Femur (tissue), 1 donor: ENCODE measurements at places on chromosomes 7 and 10.

DNA sequence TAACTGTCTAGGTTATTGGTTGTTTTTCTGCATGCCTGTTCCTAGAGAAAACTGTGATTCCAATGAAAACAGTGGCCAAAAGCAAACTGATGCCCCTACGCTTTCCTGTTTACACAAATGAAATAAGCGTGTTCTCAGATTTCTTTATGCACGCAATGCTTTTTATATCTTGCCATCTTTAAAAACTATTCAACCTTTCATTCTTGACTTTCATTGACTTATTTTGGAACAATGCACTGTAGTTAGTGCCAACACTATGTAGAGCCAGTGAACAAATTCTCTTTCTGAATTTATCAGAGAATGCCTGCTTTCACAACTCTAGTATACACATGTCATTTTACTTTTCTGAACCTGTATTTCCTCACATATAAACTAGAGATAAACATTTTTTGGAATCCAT lies 86.6 kb downstream of the CABCOCO1 start:
- DNase-seq = no peak

DNA sequence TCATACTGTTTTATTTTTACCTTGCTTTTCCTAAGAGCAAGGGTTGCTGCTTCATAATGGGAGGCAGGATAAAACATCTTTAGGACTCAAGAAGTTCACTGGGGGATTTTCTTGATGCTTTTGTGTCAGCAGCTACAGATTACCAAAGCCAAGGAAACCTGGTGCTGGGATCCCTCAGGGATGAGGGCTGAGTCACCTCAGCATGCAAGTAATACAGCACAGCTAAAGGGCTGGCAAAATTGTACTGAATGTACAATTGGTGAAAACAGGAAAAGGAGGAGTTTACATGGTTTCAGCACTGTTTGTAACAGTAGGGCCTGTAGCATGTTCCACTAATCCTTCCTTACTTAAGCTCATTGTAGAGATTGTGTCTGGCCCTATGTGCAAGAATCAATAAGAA lies 1056.8 kb downstream of the SORCS1 start:
- no peak for DNase-seq

DNA sequence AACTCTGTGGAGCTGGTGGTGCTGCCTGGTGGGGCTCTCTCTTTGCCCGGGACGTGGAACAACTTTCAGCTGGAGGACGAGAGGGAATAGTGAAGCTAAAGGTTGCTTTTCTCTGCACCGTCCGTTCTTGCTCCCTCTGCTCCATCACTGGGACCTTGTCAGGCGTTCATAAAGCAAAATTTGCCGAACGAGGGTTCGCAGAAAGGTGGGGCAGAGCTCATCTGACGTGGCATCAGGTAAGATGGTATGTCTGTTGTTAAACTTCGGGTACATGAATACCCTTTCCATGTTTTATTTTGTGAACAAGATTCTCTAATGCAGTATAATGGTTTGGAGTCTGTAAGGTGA lies 416 bp downstream of the BBS9 start:
- no peak for DNase-seq

- DNase-seq = no peak
Measured at GRCh38 chr7:155761162-155761561, 51.1 kb downstream of the SHH start.

- DNase-seq = no peak
Measured at GRCh38 chr10:77801474-77802161, 124.9 kb downstream of the DLG5 start.

GRCh38 chr7:125098377-125098970 lies 168.8 kb upstream of the POT1 start:
- no peak for DNase-seq

DNA sequence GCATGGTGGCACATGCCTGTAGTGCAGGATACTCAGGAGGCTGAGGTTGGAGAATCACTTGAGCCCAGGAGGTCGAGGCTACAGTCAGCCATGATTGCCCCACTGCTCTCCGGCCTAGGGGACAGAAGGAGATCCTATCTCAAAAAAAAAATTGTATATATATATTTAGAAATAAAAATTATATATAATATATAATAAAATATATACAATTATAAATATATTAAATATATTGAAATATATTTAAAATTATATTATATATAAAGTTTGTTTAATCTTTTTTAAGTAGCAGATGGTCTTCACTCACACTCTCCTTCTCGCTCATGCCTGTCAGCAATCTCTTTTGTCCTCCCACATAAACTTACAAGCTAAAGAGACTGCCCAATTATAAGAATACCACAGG lies 58.5 kb downstream of the LMBR1 start:
- no peak for DNase-seq

- no peak for DNase-seq
Measured at GRCh38 chr7:139654276-139655181, 123.3 kb downstream of the HIPK2 start.

- no peak for DNase-seq
Measured at GRCh38 chr7:91515961-91516360, 251.7 kb downstream of the FZD1 start.

DNA sequence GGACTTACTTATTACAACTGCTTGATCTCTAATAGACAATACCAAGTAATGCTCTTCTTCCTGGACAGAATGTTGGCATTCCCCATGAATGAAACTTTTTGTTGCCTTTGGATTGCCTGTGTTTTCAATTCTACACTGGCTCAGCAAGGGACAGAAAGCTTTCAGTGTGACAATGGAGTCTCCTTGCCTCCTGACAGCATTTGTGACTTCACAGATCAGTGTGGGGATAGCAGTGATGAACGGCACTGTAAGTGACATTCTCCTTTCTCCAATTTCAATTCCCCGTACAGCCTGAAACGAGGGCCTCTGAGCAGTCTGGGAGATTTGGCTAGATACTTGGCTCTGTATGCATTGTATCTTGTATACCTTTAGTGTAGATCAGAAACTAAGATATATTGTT lies 290 bp downstream of the MALRD1 start:
- no peak for DNase-seq

- no peak for DNase-seq
Measured at GRCh38 chr7:84159435-84159834, 35.2 kb downstream of the SEMA3A start.

GRCh38 chr7:157613575-157614322 lies 276.9 kb downstream of the DNAJB6 start:
- DNase-seq = no peak

DNA sequence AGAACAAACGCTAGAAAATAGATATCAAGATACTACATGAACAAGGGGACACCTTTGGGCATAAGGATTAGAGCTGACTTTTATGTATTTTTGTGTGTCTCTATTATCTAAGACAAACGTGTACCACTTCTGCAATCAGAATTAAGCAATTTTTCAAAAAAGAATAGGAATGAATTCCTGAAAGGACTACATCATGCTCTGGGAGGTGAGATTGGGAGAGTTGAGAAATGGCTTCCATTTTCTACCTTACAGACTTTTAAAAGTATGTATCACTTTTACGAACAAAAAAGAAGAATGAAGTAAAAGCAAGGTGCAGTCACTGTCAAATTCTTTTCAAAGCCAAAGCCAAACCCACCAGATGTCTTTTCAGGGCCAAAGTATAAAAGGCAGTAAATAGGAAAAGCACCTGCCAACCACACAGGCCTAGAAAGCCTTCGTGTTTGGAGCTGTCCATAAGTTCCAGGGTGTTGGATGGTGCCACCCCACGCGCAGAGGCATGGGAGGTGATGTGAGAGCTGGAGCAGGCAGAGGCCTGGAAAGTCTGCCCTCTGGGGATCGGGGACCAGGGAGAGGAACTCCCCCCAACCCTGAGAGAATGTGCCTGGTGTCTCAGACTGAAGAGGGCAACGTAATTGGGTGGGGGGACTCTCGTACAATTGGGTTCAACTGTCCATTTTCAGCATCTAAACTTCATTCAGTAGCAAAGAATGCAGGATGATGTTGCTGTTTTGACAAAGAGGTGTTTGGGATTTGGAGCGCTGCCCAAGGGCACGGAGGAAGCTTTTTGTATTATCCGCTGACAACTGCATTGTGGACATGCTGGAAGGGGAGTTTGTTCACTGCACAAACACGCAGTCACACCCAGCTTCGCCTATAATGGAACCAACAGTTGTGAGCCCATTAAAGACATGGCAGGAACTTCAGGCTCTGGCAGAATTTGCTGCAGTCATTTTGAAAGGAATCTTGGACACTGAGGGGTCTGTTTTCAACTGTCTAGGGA lies 17.6 kb upstream of the CTBP2 start:
- DNase-seq = no peak

- peak; percentile 12 for DNase-seq
Measured at GRCh38 chr10:125006188-125006680, 64.3 kb downstream of the ZRANB1 start.

DNA sequence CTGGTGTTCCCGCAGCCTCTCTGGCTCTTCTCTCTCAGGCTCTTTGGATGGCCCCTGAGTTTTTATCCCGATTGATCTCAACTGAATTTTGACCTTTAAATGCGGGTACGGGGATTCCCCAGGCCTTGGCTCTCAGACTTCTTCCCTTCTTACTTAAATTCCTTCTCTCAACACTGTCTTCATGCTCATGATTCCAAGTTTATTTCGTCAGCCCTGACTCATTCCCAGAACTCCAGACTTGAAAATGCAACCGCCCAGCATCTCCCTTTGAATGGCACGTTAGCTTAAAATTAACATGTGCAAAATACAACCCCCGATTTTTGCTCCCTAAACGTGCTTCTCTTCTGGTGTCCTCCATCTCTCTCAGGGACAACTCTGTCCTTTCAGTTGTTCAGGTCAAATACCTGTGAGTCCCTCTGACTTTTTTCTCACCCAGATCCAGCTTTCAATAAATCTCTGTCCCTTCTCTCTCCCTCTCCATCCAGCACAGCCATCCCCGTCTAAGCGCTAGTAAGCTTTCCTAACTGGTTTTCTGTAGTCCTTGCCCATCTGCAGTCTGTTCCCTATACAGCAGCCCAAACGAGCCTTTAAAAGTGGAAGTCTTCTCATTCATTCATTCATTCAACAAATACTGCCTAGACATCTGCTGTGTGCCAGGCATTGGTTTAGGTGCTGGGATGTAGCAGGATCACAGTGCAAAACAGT lies 7.1 kb downstream of the HECW1 start:
- DNase-seq = no peak

DNA sequence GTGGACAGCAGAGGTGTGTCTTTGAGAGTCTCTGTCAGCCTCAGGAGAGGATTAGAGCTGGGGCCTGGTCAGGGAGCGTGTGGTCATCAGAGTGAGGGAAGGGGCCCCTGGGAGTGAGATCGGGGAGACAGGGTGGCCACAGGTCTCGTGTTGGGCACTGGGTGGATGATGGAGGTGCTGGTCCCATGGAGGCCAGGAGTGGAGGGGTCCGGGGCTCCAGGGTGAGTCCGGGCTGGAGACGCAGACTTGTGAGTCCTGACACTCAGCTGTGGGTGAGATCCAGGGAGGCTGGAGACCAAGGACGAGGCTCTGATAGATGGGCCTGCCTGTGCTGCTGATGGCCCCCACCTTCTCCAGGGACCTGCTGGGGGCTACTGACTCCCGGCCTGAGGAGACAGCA lies 88.6 kb downstream of the DYNC2I1 start:
- no peak for DNase-seq

- no peak for DNase-seq
Measured at GRCh38 chr10:47183704-47184041, 116.3 kb upstream of the GDF10 start.

GRCh38 chr10:103175580-103176285 lies 17.3 kb downstream of the NT5C2 start:
- no peak for DNase-seq

DNA sequence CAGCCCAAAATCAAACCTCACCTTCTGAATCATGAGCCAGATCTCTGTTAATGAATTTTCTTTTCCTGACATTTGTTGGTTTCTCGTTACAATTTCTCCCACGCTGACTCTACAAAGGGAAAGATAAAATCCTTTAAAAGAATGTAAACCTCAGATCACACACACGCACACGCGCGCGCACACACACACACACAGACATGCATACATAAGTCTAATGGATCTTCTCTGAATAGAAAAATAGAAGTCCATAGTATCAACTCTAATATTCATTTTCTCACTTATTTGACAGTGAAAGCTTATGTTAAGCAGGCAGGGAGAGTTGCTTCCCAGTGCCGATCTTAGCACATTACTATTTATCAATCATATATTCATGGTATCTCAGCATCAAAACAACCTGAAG lies 1.4 kb downstream of the ETV1 start:
- DNase-seq = no peak

GRCh38 chr7:27211764-27212204 lies 11.9 kb upstream of the HOXA13 start:
- no peak for DNase-seq

- no peak for DNase-seq
Measured at GRCh38 chr7:12764458-12764891, 77.0 kb downstream of the ARL4A start.

DNA sequence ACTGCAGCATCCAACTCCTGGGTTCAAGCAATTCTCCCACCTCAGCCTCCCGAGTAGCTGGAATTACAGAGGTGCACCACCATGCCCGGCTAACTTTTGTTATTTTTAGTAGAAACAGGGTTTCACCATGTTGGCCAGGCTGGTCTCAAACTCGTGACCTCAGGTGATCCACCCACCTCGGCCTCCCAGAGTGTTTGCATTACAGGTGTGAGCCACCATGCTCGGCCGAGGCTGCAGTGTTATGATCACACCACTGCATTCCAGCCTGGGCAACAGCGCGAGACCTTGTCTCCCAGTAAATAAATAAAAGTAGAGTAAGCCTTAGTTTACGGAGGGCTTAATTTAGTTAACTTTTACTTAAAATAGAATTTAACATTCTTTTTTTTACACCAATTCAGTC lies 23.7 kb upstream of the IGF2BP3 start:
- DNase-seq = no peak

DNA sequence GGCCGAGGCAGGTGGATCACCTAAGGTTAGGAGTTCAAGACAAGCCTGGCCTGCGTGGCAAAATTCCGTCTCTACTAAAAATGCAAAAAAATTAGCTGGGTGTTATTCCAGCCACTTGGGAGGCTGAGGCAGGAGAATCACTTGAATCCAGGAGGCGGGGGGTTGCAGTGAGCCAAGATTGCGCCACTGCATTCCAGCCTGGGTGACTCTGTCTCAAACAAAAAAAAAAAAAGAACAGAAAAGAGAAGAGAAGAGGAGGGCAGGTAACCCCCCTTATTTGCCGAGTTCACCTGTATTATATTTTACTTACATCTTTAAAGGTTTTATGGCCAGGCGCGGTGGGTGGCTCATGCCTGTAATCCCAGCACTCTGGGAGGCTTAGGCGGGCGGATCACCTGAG lies 91.7 kb downstream of the RNF216 start:
- DNase-seq = no peak

GRCh38 chr7:2046581-2047565 lies 185.9 kb downstream of the MAD1L1 start:
- no peak for DNase-seq

- no peak for DNase-seq
Measured at GRCh38 chr10:131451407-131452015, 140.0 kb upstream of the TCERG1L start.

GRCh38 chr10:64080071-64080470 lies 558.9 kb downstream of the REEP3 start:
- DNase-seq = no peak

GRCh38 chr7:45192621-45193041 lies 35.0 kb downstream of the RAMP3 start:
- no peak for DNase-seq

- peak; percentile 23 for DNase-seq
Measured at GRCh38 chr7:43113622-43114457, 1.4 kb downstream of the HECW1 start.
